ENCODE measurements at places on chromosomes 7 and 10. TPM values are rescaled to one million over a fixed set of nuclear protein-coding genes. Genes with fewer than 3 reads are reported as not detected.

GRCh38 chr10:79243181-79244067, 103.8 kb upstream of the PPIF start:
- DNase-seq = no peak

DNA sequence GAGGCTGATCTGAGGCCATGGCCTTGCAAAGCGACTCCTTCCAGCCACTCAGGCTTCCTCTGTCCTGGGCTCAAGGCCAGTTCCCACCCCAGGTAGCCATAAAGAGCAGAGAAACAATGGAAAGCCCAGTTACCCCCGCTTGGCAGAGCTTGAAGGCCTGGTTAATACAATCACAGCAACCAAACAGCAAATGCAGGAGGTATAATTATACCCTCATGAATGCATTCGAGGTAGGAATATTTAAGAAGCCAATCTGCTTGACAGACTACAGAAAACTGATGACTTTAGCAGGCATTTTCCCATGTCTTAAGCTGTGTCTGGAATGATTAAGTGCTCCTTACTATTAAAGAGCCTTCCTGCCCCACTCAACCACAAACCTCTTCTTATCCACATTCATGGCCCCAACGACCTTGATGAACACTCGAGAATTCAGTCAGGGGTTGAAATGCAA, 114.1 kb upstream of the MACROH2A2 start:
- DNase-seq = no peak

GRCh38 chr7:714251-714671, 12.2 kb upstream of the DNAAF5 start:
- no peak for DNase-seq

Gene PRSS58
- not detected for total RNA-seq

Gene HOXA1
- 1.2 TPM for total RNA-seq

Gene FANK1
- total RNA-seq = 20.8 TPM

All from H4 (cell line).